NCI-H2029 treated with DMSO at 0.1 percent for 48 hours (cell line): ENCODE measurements at places on chromosomes 12 and 14.

- DNase-seq = no peak
Observed at GRCh38 chr14:63200767-63201166, 3.5 kb upstream of the RHOJ start.

- no peak for DNase-seq
Observed at GRCh38 chr12:18601962-18602361, 135.8 kb downstream of the PLCZ1 start.

DNA sequence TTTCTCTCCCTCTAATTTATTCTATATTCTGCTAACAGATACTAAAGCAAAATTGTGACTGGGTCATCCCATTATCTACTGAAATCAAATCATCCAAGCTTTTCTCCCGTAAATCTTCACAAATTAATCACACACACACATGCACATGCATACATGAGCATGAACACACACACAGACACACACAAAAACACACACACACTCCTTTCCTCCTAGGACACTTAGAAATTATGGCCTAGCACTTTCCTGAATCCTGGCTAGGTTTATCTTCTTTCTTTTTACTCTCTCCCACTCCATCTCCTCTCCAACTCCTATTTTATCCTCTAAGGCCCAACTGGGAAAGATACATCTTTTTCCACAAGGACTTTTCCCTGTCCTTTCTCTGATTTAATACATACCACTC lies 255.6 kb upstream of the G2E3 start:
- DNase-seq = no peak

DNA sequence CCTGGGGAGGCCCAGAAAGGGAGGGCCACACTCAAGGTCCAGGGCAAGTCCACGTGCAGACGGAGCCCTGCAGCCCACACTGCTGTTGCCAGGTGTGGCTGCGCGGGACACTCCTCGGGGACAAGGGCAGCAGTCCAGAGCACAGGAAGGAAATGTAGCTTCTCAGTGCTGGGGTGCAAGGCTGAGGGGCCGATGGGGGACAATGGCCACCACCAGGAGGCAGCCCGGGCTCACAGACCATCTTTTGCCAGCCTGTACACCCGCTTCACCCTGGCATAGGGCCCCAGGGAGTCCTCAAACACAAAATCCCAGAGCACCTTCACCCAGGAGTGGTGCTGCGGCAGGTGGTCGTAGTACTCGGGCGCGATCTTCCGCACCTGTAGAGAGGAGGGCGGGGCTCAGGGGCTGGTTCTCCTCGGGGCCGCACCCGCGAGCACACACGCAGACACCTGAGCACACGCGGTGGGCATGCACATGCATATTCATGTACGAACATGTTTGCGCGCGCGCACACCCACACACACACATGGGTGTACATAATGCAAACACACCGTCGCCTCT lies 12.8 kb downstream of the DEGS2 start:
- no peak for DNase-seq

DNA sequence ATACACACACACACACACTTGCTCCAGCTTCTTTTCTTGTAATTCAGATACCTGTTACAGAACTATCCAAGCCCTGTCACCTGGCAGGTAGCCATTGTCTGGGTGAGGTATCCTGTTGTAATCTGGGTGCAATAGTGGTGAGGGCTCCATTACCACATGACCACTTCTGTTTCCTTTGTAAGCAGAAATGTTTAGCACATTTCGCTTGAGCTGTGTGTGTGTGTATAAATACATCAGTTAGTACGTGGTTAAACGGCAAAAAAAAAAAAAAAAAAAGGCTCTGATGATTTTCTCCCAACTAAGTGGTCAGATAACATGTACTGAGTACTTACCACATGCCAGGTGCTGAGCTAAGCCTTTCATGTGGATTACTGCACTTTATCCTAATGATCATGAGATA lies 129.3 kb upstream of the SSTR1 start:
- peak; percentile 87 for DNase-seq

DNA sequence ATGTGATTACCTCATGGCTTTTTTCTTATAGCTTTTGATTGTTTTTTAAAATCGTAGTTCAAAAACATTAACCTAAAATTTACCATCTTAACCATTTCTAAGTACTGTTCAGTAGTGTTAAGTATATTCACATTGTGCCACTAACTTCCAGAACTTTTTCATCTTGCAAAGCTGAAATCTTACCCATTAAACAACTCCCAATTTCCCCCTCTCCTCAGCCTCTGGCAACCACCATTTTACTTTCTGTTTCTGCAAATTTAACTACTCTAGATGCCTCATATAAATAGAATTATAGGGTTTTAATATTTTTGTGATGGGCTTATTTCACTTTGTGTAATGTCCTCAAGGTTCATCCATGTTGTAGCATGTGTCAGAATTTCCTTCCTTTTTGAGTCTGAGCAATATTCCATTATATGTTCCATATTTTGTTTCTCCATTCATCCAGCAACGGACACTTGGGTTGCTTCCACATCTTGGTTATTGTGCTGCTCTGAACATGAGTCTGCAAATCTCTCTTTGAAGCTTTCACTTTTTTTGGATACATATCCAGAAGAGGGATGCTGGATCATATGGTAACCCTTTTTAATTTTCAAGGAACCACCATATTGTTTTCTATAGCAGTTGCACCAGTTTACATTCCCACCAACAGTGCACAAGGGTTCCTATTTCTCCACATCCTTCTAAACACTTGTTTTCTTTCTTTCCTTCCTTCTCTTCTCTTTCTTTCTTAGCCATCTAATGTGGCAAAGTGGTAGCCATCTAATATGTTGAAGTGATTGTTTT lies 5.0 kb downstream of the HIF1A start:
- no peak for DNase-seq

DNA sequence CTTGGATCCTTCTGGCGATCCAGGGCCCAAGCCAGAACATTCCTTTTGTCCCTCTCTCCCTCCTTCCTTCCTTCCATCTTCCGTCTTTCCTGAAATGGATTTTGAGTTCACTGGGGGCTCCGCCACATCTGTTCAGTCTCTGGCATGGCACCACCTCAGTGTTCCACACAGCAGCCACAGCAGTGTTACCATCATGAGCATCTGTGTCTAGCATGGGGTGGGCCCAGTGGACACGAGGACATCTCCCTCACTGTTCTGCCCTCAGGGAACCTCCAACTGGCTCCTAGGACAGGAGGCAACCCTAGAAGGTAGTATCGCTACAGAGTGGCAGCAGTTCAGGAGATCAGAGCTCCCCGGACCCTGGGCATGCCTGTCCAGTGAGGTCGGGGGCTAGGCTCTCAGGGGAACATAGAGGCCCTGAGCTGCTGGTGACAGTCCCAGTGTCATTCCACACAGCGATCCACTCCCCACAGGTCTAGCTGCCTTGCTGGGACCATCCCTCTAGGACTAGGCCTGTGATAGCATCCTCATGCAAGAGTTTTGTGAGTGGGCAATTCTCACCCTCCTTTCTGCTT lies 59.0 kb downstream of the GALNT16 start:
- no peak for DNase-seq

- no peak for DNase-seq
Observed at GRCh38 chr12:44618946-44619345, 257.2 kb downstream of the NELL2 start.

DNA sequence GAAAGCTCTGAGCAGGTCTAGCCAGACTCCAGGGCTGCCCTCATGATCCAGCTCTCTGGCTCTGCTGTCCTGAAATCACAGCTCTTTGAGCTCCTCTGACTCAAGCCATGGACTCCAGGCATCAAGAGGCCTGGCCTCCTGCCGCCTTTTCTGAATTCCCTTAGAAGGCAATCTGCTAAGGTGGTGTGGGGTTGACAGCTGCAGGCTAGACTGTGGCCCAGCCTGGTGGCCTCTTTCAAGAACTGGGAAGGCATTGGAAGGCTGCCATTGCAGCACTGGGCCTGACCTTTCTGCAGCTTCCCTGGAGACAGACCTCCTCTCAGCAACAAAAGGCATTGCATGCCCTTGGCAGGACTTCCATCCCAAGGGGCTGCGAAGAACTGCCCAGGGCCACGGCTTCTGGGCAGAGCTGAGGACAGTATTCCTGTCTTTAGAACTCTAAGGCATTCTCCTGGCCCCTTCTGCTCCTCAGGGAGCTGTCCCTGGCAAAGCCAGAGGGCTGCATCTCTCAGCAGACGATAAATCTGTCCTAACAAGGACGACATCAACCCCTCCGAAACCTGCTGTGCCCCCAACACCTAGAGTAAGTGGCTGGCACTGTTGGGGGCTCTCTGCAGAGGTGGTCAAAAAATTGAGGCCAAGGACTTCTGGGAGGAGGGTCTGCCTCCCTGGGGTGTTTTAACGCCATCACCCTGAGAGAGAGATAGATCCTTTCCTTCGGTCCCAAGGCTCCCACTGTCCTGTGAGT lies 115.6 kb downstream of the RBM19 start:
- DNase-seq = no peak

DNA sequence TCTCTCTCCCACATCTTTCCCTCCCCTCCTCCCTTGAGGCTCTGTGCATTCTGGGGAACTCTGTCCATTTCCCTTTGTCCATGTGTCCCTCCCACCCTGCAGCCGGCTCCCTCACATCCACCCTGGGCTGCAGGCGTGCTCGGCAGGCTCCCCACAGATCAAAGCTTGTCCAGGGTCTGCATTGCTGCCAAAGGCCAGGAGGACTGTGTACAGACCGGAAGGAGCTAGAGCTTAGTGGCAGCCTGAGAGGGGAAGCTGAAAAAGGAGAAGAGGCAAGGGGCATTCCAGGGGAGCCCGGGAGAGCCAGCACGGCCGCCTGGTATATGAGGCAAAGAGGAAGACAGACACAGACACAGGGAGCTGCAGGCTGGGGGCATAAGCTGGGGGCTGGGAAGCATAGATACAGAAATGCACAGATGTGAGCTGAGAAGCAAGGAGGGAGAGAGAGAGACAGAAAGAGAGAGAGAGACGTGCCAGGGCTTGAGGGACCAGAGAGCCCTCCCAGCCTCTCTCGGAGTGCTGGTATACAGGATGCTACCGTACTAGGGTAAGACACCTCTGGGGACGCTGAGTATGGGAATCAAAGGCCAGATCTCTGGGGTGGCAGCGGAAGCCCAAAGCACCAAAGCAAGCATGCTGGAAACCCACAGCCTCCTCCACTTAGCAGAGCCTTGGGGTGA lies 3.3 kb downstream of the CD4 start:
- no peak for DNase-seq

DNA sequence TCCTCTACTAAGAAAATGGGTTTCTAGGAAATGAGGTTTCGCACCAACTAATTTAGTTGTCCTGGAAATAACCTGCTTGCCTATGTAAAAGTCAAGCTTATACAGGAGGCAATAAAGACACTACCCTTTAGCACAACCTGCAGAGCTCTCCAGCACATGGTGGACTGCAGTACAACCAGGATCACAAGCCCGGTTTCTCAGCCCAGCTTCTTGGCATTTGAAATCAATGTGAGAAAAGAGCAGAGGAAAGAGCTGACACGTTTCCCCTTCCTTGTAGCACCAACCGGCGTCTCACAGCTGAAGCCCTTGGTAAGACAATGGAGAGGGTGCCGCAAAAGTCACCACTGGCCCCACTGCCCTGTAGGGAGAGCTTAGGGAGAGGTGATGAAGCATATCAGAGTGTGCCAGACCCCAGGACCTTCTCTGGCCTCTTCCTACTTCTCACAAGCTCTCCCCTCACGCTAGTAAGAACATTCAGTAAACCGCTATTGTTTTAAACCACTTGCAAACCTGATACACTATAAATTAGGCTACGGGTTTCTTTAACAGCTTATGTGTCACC lies 8.6 kb downstream of the SPTLC2 start:
- no peak for DNase-seq

- DNase-seq = no peak
Observed at GRCh38 chr12:50032515-50032853, 7.2 kb upstream of the RACGAP1 start.

- DNase-seq = no peak
Observed at GRCh38 chr12:44846826-44847225, 29.3 kb downstream of the NELL2 start.

- DNase-seq = no peak
Observed at GRCh38 chr12:4383304-4383865, 3.9 kb upstream of the FGF23 start.

DNA sequence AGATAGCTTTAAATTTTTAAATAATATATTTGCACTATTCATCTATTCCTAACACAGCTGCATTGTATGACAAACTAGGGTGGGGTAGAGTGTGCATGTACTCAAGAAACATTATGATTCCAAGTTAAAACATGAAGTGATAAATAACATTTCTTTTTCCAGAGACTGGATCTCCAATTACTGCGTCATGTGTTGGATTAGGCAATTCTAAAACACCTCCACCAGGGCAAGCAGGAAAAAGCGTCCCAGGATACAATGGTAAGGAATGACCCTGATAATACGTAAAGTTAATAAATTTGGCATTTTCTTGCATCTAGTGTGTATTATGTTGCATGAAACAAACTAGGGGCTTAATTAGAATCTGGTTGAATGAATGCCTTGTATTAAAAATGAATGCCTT lies 138.9 kb downstream of the ACSS3 start:
- DNase-seq = no peak

GRCh38 chr12:95790033-95790916 lies at the start of gene NTN4:
TSS of gene NTN4 (minus strand) at chr12:95790764. CDS start at chr12:95790309, 455 bp downstream.
- no peak for DNase-seq

DNA sequence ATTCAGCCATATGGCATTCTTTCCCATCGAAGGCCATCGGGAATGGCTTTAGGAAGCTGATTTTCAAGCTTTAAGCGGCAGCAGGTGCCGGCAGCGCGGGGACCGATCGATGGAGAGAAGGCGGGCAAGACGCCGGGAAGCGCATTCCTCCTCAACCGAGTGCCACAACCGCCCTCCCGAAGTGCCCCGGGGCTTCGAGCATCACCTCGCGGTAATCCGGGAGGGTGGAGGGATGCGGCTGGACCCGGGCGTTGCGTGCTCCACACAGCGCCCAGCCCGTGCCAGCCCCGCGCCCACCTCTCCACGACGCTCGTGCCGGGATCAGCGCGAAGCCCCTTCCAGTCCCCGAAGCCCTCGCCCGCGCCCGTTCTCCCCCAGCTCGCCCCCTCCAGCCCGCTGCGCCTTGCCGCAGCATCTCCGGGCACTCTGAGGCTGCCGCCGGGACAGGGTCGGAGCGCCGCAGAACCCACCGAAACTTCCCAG lies 3.2 kb downstream of the USP44 start:
- DNase-seq = no peak

GRCh38 chr12:24470050-24470449 lies 478.9 kb downstream of the BCAT1 start:
- DNase-seq = no peak

- peak; percentile 88 for DNase-seq
Observed at GRCh38 chr12:104742551-104743201, 215.4 kb downstream of the SLC41A2 start.

GRCh38 chr12:23426328-23426727 lies 523.1 kb downstream of the SOX5 start:
- no peak for DNase-seq

- DNase-seq = no peak
Observed at GRCh38 chr12:93163260-93164036, 214.3 kb upstream of the NUDT4 start.

- no peak for DNase-seq
Observed at GRCh38 chr14:85865701-85866100, 335.8 kb downstream of the FLRT2 start.
